ENCODE measurements at places on chromosomes 12 and 14.

DNA sequence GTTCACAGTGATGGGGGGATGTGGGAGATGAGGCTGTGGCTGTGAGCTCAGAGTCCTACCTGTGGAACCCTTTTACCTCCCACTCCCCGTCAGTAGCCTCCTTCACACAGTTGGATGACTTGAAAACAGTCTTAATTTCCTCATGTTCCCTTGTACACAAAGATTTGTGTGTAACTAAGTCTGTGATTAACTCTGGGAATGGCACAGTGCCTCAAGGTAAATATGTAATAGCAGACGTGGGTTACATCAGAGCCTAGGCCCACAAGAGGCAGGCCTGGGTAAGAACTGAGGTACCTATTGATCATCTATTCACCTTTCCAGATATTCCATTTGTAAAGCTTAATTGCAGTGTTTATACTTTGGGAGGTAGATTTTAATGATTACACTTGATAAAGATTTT, 5.8 kb upstream of the IGF1 start:
- DNase-seq = no peak

- no peak for DNase-seq
These were observed 50.6 kb downstream of the TSPAN11 start for GRCh38 chr12:30977124-30977523.

DNA sequence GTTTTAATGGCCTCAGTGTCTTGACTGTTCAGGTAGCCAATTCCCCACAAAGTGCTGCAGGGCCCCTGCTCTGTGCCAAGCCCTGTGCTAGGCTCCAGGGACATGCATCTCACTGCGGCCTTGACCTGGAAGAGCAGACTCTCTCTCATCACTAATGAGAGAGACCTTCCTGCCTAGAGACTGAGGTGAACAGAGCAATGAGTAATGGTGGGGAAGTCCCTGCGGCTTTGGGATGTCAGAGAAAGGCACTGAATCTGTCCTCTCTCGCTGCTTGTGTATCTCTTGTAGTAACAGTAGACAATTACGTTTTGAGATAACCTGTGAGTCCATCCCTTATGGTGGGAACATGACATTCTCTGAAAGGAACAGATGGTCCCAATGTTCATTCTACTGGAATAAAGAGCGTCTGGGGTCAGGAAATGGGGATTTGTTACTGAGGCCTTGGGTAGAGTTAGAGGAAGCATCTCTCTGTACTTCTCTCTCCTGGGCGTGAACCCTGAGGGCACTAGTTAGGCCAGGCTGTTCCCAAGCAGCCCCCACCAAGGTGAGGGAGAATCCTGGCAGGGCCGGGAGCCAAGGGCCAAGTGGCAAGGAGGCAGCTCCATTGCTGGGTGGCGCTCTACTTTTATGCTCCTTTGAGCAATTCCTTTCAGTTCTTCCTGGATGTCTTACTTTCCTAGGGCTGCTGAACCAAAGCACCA, 13.5 kb downstream of the NFATC4 start:
- no peak for DNase-seq

DNA sequence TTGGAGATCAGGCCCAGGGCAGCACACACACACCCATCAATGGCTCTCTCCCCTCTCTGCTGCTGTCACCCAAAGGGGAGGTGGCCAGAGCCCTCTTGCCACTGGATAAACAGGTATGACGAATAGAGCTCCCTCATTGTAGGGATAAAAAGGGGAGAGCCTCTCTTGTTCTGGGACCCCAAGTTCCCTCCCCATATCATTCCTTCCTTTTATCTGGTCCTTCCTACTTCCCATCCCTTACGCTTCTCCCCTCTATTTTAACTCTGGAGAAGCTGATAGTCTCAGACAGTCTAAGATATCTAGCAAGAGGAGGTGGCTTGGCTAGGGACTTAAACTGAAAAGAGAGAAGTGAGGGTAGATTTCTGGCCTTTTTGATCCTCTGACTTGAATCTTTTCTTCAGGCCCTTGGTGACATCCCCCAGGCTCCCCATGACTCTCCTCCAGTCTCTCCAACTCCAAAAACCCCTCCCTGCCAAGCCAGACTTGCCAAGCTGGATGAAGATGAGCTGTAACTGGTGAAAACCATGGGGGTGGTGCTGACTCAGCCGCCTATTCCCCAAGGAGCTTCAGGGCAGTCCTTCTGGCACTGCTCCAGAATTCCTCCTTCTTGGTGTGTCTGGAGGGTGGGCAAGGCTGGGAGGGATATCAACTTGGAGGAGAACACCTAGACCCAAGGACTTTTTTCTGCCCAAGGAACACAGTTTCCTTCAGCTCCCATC, 5.3 kb downstream of the ARHGEF25 start:
- DNase-seq = no peak

- DNase-seq = no peak
These were observed 363.3 kb downstream of the PAWR start for GRCh38 chr12:79327465-79327864.

- DNase-seq = no peak
These were observed 458.3 kb downstream of the BTG1 start for GRCh38 chr12:91687052-91688017.

DNA sequence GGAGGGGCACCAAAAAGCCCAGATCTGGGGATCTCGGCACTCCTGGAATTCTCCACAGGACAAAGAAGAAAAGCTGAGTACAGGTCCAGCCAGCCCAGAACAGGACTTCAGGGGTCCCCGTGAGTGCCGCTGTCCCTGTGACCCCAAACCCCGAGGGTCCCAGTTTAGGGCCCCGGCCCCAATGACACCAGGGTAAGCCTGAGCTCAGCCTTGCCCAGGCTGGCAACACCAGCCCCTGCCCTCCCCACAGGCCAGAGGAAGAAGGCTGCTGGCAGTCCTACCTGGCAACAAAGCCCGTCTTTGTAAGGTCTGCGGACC, 1.8 kb downstream of the CDK2AP1 start:
- DNase-seq = peak; percentile 68

Data from activated CD8-positive, alpha-beta memory T cell treated with anti-CD3 and anti-CD28 coated beads for 24 hours (primary cell).